ENCODE measurements at places on chromosomes 2 and 18.
A peak's percentile ranks its signal among the peaks of the same experiment; 100 is the strongest.

- no peak for DNase-seq
These were observed 1127.0 kb upstream of the CRIM1 start for GRCh38 chr2:35228584-35228983.

GRCh38 chr18:10015288-10015701 lies 101.5 kb downstream of the VAPA start:
- DNase-seq = no peak

- DNase-seq = no peak
These were observed 39.7 kb upstream of the EPAS1 start for GRCh38 chr2:46257476-46257875.

DNA sequence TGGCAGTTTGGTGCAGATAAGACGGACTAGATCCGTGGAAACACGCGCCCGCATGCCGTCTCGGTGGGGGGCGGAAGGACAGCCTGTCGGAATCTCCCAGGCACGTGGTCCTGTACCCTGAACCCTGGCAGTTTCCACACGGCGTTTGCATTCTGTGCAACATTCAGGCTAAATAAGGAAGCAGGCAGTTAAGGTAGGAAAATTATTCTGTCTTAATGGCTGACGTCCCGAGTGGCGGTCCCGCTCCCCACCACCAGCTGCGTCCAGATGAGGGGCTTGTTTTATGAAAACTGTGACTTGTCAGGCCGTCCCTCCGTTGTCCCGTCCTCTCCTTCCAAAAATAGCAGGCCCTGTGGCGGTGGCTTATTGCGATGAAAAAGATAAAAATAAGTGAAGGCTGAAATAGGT lies 120.2 kb downstream of the NFATC1 start:
- DNase-seq = no peak

DNA sequence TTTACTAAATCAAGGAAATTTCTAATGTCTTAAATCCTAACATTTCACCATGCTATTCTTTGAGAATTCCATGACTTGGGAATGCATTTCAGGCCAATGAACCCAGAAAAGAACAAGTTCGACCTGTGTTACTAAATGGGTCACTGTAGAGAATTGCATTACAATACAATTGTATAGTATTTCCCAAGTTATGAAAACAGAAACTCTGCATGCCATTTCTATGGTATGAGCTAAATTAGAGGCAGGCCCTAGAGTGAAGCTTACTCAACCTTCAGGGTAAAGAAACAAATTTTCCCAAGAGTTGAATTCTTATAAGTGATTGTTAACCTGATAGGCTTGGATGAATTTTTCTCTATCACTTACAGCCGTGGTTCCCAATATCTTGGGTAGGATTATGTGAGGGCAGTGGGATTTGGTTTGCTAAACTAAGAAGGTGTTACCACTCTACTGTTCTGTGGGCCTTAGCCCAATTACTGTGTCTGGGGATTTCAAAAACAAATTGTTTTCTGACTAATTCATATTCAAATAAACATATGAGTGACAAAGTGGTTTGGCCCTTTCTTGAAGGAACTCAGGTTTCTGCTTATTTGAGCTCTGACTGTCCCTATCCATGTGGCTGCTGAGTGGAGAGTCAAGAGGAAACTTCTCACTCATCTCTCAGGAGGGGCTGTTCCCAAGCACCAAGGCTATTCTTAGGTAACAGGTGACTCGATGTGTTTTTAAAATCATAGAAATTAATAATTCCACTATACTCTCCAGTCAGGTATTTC lies 11.2 kb upstream of the SERPINB7 start:
- DNase-seq = no peak

DNA sequence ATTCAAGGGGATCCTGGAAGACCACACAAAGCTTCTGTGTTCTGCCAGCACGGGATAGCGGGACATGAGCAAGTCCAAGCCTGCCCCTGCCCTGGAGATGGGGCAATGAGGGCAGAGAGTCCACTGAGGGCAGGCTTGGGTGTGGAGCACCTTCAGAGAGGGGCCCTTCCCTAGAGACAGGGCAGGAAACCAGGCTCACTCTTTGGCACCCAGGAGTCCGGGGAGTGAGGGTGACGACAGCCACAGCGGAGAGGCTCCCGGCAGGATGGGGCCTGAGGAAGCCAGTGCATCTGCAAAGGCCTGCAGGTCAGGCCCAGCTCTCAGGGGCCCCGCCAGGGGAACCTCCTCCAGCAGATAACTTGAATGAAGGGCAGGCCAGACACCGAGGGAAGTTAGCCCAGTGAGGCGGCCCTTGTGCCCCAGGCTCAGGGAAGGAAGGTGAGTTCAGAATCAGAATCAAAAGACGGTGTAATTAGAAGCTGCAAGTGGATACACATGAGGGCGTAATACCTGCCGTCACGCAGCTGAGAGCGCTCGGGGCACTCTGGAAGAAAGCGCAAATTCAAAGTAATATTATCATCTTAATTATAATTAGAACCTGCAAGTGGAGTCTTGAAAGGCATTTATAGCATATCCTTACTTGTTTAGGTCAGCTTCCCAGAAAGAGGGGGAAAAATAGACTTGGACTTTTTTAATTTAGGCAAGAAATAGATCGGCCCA lies 142.6 kb upstream of the LGALSL start:
- no peak for DNase-seq

- no peak for DNase-seq
These were observed 38.6 kb upstream of the PLB1 start for GRCh38 chr2:28457237-28457636.

GRCh38 chr18:50401888-50402287 lies 27.0 kb downstream of the SKA1 start:
- DNase-seq = no peak

GRCh38 chr2:64482765-64483504 lies 29.0 kb downstream of the LGALSL start:
- no peak for DNase-seq

DNA sequence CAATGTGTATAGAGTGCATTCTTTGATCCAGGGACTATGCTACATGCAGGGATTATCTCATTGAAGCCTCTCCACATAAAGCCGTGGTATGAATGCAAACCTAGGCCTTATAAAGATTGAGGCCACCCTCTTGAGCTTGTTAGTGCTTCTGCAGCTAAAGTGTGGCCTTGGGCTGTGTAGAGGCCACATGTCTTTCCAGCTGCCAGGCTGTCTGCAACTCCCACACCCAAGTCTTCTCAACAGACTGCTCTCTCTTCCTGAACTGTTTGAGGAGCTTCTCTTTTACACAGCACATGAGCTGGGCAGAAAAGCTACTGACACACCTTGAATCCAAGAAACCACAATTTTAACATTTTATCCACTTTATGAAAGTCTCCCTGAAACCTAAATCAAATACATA lies 119.2 kb upstream of the MEX3C start:
- DNase-seq = no peak

- no peak for DNase-seq
These were observed 161.6 kb upstream of the CCDC68 start for GRCh38 chr18:55120896-55121295.

DNA sequence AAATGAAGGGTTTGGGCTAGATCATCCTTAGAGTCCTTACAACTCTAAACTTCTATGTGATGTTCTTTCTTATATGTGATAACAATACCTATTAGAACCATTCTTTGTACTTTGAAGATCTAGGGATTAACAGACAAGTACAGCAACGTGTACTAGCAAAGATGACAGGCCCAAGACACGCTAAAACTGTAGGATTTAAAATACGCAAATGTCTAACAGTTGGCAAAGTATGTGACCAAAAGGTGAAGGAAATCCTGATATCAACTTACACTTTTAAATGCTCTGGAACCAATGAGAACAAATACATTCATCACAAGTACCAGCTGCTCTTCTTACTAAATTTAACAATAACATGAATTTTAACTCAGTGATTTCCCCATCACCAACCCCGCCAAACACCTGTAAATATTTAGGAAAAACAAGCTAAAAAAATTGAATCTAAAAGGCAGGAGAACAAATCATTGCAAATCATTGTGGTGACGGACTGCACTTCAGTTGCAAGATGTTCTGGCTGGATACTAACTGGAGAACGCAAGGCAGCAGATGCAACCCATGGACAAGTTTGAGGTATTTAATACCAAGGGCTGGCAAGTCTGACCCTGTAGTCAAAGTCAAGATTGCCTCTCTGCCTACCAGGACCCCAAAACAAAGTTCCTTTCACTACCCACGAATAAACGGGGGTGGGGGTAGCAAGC lies 1.4 kb downstream of the ANKRD44 start:
- DNase-seq = peak; percentile 13

GRCh38 chr2:157932480-157933159 lies 56.5 kb upstream of the ACVR1 start:
- DNase-seq = no peak

DNA sequence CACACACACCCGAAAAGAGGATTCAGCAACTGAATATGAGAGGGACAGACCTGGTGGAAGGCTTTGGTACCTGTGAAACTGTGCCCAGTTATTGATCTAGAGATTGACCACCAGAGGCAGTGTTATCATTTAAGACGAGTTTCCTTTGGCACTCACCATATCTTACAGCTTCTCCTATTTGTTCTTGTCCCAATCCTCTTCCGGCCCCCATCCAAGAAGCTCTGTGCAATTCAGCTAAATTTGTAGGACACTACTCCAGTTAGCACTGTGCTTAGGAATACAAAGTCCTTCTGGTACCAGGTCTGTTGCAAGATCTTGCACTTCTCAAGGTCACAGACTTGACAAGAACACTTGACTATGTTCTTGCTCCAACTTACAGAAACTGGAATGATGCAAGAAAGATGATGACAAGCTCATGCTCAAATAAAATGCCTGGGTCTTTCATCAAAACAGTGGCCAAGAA lies 177.7 kb downstream of the TMEM247 start:
- no peak for DNase-seq

DNA sequence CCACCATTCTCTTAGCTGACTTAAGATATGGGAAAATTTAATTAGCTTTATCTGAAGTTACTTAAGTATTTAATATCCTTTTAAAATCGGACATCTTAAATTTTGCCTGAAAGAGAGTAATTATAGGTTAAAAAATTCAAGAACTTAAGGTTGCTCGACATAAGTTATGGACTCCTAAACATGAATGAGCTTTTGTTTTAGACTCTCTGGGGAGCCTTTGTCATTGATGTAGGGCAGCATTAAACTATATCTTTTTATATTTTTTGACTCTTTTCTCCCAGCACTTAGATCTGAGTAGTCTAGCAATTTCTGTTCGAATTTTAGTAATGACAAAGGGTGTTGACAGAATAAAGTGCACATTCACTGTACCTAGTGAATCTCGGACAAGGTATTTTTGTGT lies 4.7 kb downstream of the PHLPP1 start:
- DNase-seq = no peak

DNA sequence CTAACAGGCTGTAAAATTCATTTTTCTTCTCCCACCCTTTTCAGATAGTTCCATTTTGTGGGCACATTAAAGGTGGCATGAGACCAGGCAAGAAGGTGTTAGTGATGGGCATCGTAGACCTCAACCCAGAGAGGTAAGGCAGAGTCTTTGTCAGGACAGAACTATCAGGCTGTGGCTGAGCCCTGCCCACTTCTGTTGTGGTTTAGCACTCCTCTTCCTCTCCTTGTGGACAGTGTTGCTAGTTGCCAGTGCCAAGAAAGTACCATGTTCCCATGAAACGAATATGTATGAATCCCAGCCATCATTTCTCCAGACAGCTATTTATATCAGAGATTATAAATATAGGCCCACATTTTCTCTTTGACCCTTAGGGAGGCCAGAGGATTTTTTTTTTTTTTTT lies 1.6 kb downstream of the LGALSL start:
- peak; percentile 16 for DNase-seq

DNA sequence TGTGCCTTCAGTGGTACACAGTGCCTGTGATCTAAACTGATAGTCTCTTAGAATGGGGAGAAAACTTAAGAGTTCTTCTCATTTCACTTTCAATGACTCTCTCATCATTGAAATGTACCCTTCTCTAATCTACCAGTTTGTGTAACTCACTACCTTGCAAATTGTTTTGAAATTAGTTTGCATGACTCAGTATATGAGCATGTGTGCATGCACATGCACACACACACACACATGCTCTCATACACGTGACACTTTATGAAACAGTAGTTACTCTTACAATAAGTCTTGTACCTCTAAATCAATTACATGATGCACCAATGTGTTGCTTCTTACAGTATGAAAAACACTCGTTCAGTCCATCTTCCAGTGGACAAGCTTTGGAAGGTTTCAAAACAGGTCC lies 10.6 kb downstream of the LYPD6B start:
- DNase-seq = no peak

- peak; percentile 41 for DNase-seq
These were observed 68.1 kb downstream of the MYOM1 start for GRCh38 chr18:3151399-3152264.

- DNase-seq = no peak
These were observed 61.0 kb upstream of the SERPINE2 start for GRCh38 chr2:224099861-224100643.

- no peak for DNase-seq
These were observed 73.6 kb upstream of the IGFBP5 start for GRCh38 chr2:216768908-216769411.

DNA sequence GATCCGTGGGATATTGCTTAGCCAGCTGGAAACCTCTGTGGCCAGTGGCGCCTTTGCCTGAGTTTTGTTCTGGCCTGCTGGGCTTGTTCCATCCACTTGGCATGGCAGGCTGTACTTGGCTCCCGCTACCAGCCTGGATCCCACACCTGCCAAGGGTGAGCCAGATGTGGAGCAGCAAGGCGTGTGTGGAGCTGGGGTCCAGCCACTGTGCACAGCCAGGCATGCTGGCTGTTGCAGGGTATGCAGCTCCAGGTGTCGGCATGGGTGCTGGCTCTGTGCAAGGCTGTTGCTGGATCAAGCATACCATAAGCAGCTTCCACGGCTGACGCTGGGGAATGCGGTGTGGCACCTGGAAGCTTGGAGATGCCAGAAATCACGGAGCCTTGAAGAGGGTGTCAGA lies 34.5 kb downstream of the PTPN4 start:
- DNase-seq = no peak

Measured in cerebellum (tissue), 4 donors.